ENCODE measurements at places on chromosomes 7 and 10.

GRCh38 chr7:44713680-44714335 lies 34.8 kb upstream of the ZMIZ2 start:
- no peak for DNase-seq

DNA sequence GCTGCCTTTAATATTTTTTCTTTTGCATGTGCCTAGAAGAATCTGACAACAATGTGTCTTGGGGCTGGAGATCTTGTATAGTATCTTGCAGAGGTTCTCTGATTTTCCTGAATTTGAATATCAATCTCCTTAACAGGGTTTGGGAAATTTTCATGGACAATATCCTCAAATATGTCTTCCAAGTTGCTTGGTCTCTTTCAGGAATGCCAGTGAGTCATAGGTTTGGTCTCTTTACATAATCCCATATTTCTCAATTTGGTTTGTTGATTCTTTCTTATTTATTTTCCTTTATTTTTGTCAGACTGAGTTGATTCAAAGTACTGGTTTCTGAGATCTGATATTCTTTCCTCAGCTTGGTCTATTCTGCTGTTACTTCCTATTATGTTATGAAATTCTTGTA lies 208.7 kb upstream of the GLI3 start:
- DNase-seq, result no peak

DNA sequence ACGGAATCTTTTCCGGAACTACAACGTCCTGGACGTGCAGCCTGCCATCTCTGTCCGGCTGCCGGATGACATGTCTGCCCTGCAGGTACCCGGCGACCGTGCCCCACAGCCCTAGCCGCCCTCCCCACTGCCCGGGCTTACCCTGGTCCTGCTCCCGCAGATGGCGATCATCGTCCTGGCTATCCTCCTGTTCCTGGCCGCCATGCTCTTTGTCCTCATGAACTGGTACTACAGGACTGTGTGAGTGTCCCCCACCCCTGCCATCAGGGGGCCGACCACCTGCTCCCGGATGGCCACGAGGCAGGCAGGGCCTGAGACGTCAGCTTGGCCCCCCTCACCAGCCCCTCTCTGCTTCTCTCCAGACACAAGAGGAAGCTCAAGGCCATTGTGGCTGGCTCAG lies 38.0 kb upstream of the VSIR start:
- DNase-seq, result no peak

DNA sequence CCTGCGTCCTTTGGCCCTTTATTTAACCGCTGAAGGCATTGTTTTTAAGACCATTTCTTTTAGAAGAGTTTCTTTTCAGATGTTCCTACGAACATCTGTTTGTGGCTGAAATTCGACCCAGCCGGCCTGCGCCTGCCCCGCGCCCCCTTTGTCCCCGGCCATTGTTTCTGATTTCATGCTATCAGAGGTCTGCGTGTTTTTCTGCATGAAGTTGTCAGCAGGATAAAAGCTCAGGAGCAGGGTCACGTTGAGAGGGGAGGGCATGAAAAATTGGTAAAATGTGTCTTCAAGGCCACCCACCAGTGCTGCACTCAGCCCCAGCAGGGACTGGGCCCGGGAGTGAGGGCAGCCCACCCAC lies 43.1 kb downstream of the NKX6-2 start:
- no peak for DNase-seq

DNA sequence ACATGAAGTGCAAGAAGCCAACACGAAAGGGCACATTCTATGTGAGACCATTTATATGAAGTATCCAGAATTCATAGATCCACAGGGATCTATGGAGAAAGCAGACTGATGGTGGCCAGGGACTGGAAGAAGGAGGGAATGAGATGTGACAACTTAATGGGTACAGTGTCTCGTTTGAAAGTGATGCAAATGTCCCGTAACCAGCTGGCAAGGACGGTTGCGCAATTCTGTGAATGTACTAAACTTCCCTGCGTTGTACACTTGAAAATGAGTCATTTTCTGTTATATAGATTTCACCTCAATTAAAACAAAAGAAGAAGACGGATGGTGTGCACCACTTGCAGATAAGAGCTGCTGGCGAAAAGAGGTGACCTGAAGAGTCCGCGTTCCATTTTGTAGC lies 861.1 kb downstream of the TYW1 start:
- DNase-seq, result no peak

DNA sequence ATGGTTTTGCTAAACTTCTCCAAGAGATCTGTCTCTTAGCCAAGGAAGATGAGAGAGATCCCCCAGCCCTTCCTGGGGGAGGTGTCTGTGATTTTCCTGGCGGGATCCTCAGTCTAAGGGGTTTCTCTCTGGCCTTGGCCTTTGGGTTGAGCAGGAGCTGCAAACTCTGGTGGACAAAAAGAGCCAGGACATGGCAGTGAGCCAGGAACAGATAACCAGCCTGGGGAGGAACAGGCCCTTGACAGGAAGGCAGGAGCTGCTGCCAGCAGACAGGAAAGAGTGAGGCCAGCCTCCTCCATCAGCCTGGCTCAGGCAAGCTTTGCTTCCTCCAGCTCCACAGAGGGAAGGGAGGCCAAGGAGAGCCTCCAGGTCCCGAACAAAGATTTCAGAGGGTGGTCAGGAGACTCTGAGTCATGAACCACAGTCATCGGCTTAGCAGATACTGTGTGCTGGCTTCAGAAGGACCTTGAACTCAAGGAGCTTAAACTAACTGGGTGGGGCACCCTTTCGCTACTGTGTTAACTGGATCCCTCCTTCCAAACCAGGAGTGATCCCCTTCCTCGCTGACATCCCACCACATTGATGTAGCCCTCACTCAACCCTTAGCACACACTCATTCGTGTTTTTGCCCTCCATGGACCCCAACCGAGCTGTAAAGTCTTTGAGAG lies 34.7 kb downstream of the DDIT4 start:
- no peak for DNase-seq

- DNase-seq, result no peak
Observed at GRCh38 chr7:149872419-149873073, 1.2 kb upstream of the ATP6V0E2 start.

- no peak for DNase-seq
Observed at GRCh38 chr10:70267161-70267933, 16.5 kb downstream of the NPFFR1 start.

GRCh38 chr7:44222776-44223261 lies 22.0 kb downstream of the YKT6 start:
- DNase-seq, result no peak

- no peak for DNase-seq
Observed at GRCh38 chr7:6708304-6708703, 1.6 kb upstream of the ZNF12 start.

DNA sequence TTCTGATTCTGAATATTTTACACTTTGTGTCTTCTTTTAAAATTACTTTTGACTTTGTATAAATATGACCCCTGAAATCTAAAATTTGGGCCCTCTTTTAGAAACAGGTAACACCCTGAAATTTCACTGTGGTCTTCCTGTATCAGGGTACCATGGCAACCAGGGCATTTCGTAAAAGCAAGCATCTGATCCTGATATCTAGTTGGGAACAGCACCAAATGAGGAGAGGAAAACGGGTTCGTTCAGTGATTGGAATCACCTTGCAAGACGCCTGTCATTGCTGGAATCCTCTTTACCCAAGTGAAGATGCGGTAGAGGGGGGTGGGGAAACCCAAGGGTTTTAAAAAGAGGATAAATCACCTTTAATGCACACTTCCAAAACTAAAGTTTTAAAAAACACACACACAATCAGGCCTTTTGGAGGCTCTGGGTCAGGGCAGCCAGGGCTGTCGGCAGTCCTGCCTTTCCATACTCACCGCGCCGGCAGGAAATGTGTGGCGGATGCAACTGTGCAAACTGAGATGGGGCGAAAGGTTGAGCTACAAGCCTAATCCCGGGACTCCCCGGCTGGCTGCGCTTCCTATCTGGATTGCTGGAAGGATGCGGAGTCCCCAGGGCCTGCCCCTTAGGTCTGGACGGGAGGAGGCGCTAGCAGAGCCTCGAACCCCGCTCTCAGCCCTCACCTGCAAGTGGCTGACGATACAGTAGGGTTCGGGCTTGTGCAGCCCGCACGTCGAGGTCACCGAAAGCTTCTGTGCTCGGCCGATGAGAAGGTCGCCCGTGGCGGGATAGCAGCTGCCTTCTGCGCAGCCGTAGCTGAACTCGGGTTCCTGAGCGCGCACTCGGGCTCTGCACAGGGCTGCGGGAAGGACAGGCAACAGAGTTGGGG lies 1.8 kb downstream of the LAMB1 start:
- DNase-seq, result no peak

GRCh38 chr7:81256991-81257390 lies 338.1 kb upstream of the SEMA3C start:
- no peak for DNase-seq

- DNase-seq, result no peak
Observed at GRCh38 chr10:100508691-100509150, 10.9 kb downstream of the SEC31B start.

DNA sequence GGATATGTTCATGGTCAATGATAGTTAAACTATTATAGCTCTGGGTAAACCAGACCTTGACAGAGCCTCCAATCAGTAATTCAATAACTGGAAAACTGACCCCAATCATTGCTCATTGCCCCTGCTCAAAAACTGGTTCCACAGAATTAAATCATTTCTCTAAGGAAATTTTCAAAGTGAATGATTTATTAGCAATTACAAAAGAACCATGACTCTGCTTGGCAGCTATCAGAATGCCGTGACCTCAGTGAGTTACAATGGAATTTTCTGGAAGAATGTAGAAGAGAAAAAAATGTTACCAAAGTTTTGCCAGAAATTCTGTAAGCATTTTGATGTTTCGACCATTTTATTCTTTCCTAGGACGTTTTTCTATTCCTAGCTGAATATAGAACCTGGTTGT lies 106.8 kb upstream of the APBB1IP start:
- DNase-seq, result no peak

GRCh38 chr7:106125417-106125816 lies 13.3 kb upstream of the SYPL1 start:
- DNase-seq, result no peak

- no peak for DNase-seq
Observed at GRCh38 chr7:1425292-1426136, 33.8 kb downstream of the MICALL2 start.

DNA sequence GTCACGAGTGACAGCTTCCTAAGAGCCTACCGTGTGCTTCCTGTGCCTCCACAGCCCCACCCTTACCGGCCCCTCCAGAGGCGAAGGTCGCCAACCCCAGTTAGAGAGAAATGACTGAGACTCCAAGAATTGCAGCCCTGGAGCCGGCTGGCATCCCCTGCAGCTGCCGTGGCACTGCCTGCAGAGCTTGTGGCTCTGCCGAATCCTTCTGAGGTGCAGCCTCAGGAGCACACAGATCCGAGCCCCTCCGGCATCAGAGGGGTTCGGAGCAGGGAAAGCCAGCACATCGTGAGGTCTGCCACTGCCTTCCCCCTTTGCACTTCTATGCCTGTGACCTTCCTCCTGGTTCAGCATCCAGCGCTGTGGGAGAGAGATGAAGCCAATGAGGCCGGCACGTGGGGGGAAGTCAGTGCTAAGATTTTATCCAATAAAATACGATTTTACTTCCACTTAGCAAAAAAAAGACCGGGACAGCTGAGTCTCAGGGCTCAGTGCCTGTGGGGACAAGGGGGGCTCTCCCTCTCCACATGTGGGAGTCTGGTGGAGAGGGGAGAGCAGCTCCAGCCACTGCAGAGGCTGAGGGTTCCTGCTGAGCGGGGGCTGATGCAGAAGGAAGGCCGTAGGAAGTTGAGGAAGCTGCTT lies 80.1 kb downstream of the TCERG1L start:
- no peak for DNase-seq

All from stimulated activated CD8-positive, alpha-beta memory T cell treated with anti-CD3 and anti-CD28 coated beads, Interleukin-7, amount 100 ng/mL, for 48 hours (primary cell).